ENCODE measurements at places on chromosomes 11 and 22.

- DNase-seq: no peak
Observed at GRCh38 chr11:201966-202365, 5.2 kb downstream of the BET1L start.

- DNase-seq: peak; percentile 73
Observed at GRCh38 chr22:17773606-17774205, 563 bp downstream of the BID start.

DNA sequence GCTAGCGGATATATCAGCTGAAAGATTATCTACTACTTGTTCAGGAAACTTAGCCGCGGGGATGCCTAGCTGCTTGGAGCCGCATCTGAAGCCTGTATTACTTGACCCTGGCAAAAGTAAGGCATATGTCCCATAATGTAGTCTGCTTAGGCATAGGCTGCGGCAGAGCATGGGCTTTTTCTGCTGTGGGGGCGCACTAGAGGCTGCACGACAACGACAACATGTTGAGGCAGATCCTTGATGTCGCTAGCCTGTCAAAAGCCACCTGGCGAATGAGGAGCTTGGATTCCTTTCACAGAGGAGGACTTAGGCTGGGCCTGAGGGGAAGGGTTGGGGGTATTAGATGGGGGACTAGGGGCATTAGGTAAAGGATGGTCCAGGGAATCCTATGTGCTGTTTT is 1.1 kb upstream of the OR52N2 start:
- DNase-seq: no peak

- peak; percentile 74 for DNase-seq
Observed at GRCh38 chr22:46737105-46737975, 712 bp downstream of the CERK start.

GRCh38 chr11:44775366-44775984 is 48.7 kb downstream of the TSPAN18 start:
- DNase-seq: peak; percentile 65

DNA sequence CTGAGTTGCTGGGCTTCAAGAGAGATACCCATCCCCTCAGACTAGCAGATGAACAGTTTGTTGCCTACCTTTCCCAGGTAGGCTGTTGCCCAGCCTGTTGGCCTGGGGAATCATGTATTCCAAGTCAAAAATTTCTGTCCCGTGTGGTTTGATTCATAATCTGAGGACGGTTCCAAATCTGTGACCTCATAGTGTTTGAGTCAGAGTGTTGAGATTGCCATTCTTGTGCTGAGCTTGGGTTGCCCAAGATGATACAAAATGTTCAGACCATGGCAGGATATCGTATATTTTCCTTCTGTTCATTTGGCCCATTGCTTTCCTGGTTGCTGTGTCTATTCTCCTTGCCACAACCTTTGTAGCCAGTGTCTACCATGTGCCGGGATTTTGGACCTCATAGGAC is 64.3 kb downstream of the CYB5R2 start:
- DNase-seq: no peak

GRCh38 chr22:20112623-20113511 is 3.0 kb upstream of the RANBP1 start:
- DNase-seq: no peak

DNA sequence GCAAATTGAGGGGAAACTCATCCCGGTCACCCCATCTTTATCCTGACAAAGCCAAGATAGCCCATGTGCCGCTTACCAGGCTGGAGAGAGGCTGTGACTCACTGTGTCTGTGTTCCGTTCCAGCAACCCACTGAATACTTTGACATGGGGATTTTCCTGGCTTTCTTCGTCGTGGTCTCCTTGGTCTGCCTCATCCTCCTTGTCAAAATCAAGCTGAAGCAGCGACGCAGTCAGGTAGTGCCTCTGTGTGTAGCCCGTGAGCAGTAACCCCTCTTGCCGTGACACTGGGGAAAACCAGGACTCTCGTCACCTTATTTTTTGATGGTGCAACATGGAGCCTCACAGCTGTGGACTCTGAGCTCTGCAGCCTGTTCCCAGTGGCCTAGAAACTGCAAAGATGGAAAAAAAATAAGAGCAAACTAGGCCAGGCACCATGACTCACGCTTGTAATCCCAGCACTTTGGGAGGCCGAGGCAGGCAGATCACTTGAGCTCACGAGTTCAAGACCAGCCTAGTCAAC is 16.9 kb downstream of the C22orf31 start:
- no peak for DNase-seq

- DNase-seq: no peak
Observed at GRCh38 chr11:69468221-69468620, 13.2 kb upstream of the LINC01488 start.

All from B cell (primary cell).